ENCODE measurements at places on chromosomes 1 and 21.

- DNase-seq, result no peak
These were observed 452.9 kb downstream of the LMO4 start for GRCh38 chr1:87781554-87781953.

DNA sequence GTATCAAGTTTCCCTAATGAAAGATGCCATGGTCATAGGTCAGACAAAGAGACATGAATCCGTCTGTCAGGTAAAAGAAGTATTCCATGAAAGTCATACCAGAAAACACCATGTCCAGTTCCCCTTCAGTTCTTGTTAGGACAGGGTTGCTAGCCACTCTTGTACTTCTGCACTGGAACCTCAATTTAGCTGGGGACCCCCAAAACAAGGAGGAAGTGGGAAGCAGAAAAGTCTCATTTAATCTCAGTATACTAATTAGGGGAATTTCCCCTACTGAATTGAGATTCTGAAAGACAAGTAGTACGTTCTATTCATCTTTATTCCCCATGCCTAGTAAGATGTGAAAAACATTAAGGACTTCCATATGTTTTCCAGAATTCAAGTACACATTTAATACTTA is 1289.9 kb upstream of the B3GALT2 start:
- DNase-seq, result no peak

DNA sequence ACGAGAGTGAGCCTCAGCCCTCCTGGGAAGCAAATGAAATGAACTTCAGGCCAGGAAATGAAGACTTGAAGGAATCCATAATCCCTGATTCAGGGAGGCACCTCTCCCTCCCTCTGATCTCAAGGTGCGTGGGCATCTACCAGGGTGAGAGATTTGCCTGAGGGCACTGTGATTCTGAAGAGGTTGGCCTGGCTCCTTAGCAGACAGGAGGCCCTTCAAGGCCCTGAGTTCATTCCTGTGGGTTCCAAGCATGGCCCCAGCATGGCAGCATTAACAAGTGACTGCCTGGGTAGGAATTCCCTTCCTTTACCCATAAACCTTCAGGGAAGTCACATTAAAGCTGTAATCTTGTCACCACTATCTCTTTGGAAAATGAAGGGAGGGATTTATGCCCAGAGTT is 29.8 kb upstream of the IFNGR2 start:
- no peak for DNase-seq

- DNase-seq, result no peak
These were observed 253.1 kb downstream of the OMA1 start for GRCh38 chr1:58293388-58293787.

DNA sequence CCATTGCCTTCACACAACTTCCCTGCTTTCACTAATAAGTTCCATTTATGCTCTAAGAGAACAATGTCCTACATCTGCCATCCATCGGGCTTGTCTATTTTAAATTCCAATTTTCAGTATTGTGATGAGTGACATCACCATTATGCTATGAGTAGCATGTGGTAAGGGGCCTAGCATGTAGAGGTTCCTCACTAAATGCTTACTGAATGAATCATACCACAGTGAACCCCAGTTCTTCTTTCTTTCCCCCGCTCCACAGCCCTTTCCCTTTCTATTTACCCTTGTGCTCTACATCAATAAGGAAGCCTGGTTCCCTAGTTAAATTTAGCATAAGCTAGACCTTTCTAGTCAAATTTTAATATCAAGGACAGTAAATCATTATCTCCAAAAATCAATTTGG is 195.0 kb upstream of the RGS18 start:
- DNase-seq, result peak; percentile 10

DNA sequence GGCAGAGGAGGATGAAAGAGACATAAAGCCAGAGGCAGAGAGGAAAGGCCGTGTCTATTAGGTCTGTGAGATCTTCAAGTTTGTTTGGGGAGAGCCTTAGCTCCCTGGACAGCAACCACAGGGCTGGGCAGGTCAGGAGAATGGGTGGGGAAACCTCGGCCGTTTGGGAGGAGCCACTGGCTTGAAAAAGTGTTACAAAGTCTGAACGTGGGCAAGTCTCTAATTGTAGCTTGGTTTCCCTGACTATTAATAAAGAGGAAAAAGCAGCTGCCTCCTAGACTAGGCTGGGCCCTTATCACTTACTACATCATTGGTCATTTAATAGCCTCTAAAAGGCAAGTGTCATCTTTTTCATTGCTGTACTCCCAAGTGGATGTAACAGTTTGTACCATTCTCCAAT is at the start of gene CCDC17:
Gene CCDC17, minus strand, starts transcription at position 83 of the 400 bp plus-strand sequence. CDS start 145 bp downstream, outside the sequence.
- no peak for DNase-seq

GRCh38 chr1:231313661-231314060 is 24.0 kb downstream of the EXOC8 start:
- no peak for DNase-seq

- DNase-seq, result no peak
These were observed 1103.3 kb upstream of the B3GALT2 start for GRCh38 chr1:194289569-194290266.

GRCh38 chr1:116820369-116820768 is 66.1 kb downstream of the CD2 start:
- DNase-seq, result peak; percentile 21

GRCh38 chr1:22625262-22625925 is 11.0 kb upstream of the C1QA start:
- no peak for DNase-seq

DNA sequence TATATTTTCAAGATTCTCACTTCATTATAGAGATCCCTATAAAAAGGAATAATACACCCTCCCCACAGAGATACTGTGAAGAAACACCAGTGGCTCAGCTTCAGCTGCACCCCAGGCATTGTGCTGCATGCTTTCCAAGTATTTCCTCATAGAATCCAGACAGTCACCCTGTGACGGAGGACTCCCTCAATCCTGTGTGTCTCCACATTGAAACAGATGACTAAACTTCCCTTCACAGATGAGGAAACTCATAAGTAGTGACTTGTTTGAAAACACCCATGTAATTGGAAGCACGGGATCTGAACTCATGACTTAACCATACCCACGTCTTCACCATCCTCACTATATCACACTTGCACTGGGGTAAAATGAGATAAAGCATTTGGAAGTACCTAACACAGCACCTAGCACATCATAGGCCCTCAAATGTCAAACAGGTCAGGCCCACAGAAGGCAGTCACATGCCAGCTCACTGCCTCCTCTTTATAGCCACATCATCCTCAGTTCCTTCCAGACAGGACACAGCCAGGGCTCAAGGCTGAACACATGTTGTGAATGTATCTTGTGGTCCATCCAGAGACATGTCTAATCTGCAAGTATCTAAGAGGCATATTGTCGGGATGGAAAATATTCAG is 55.2 kb downstream of the GPR161 start:
- peak; percentile 46 for DNase-seq

DNA sequence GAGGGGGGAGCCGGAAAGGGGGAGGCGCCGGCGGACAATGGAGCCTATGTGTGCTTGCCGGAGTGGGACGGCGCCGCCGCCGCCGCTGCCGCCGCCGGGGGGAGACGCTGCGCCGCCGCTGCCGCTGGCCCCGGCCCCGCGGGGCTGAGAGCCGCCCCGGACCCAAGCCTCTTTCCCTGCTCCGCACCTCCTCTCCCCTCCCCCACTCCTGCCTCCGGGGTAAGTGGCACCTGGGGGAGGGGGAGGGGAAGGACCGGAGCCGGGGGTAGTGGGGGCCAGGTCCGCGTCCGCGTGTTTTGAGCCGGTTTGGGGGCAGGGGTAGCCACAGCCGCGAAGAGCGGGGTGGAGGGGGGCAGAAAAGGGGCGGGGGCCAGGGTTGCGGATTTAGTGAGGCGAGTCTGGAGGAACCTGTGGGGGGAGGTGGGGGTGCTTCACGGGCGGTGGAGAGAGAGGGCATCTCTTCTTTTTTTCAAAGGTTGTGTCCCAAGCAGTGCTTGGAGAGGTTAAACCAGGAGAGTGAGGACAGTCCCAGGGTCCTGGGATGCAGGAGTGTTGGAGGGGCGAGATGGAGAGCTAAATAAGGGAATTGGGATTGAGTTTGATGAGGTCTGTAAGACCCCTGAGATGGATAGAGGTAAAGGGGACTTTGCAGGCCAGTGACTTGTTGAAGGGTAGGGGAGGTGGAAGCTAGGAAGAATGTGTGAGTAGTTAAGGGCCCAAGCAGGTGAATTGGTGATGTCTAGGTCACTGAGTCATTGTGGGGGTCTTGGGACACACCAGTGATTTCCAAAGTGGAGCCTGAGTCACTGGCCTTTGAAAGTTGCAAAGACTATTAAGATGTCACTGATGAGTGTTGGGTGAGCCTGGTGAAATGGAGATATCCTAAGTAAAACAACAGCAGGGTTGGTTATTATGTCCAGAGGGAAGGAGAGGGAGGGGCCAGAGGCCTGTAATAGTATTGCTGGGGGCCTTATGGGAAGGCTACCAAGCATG is 59.1 kb downstream of the BCL9 start:
- DNase-seq, result no peak

GRCh38 chr1:59041646-59042277 is 255.1 kb upstream of the FGGY start:
- DNase-seq, result no peak

- DNase-seq, result peak; percentile 47
These were observed 33.7 kb downstream of the PSEN2 start for GRCh38 chr1:226903819-226904716.

DNA sequence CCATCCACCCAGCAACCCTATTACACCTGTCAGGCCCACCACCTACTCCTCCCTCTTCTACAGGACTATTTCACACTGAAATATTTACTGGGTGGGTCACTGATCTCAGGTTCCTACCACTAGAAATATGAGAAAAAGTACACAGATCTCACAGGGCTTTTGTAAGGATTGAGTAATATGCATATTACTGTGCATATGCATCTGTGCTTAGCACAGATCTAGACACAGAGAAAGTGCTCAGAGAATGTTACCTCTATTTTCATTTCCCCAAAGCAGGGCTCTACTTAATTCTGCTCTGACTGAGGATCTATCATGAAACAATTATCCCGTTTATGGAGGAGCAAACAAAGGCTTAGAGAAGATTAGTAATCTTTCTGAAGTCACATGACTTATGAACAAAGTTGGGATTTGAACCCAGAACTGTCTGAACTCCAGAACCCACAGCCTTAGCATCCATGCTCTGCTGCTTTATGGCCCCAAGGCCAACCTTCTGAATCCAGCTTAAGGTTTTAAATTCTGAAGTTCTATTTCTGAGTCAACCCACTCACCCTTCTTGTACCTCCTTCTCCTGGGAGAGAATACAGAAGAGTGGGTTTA is 11.8 kb downstream of the TSSK3 start:
- DNase-seq, result no peak
